ENCODE measurements at places on chromosomes 4 and X.

GRCh38 chr4:181674315-181674875 is 568.8 kb upstream of the TENM3 start:
- no peak for DNase-seq

DNA sequence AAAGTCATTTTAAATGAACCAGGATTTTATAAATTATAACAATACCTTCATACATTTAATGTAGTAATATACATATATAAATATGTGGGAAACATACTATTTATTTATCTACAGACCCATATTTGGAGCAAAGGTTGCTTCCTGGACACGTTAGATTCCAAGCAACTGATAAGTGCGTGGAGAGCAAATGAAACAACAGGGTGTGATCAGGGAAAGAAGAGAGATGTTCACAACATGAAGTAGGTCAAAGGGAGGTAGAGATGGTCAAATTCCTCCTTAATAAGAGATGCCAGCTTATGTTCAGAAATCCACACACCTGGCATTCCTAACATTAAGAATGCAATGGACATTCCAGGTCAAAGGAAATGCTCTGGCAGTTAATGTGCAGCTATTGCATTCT is 53.1 kb upstream of the HPGD start:
- no peak for DNase-seq

DNA sequence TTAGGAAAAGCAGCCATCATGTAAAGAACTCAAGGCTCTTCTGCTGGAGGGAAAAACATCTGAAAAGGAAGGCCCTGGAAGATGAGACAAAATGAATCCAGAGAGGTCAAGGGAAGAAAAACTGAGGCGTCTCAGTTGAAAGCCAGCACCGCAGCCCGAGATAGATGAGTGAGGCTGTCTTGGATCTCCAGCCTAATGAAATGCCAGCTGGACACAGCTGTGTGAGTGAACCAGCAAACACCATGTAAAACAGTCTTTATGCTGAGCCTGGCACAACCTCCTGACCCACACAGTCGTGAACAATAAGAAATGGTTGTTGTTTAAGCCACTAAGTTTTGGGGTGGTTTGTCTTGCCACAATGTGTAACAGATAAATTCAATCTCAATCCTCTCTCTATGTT is 48.6 kb upstream of the RASL11B start:
- DNase-seq: no peak

DNA sequence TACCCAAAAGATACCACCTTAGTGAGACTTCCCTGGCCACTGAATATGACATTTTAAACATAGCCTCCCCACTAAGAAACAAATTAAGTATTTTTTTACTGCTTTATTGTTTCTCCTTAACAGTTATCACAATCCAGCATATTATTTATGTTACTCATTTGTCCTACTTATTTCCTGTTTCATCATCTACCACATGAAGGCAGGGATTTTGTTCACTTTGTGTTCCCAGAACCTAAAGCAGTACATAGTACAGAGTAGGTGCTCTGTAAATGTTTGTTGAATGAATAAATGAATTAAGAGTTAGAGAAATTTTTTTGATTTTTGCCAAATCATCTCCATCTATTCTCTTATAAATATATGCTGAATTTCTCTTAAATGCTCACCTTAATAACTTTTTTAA is 318.4 kb upstream of the GIMD1 start:
- DNase-seq: no peak

- no peak for DNase-seq
These were observed 137.5 kb downstream of the PALLD start for GRCh38 chr4:168634276-168634802.

GRCh38 chr4:67125636-67126514 is 419.4 kb downstream of the CENPC start:
- no peak for DNase-seq

DNA sequence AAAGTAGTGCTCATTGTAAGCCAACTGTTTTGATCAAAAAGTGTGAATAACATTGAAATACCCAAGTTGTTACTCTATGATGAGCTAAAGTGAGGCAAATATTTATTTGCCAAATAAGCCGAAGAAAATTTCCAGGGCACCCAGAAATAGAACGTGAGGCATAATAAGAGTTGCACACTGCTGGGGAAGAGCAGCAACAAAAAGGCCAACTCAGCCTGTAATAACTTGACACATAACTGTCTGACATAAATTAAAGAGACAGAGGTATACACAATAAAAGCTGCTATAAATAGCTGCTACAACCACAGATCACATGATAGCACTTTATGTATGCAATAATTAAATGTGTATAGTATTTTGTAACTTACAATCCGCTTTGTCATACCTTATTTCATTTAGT is 2.0 kb upstream of the ABCB7 start:
- no peak for DNase-seq

DNA sequence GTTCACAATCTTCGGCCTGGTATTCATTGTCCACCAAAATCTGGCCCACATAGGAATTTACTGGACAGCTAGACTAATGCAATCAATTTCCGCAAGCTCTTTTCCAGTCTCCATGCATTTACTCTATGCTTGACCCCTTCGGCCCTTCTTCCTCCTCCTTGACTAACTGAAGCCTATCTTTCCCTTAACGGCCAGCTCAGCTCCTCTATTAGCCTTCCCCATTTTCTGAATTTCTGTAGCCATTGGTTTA is 1.2 kb upstream of the PHKA2 start:
- DNase-seq: no peak

DNA sequence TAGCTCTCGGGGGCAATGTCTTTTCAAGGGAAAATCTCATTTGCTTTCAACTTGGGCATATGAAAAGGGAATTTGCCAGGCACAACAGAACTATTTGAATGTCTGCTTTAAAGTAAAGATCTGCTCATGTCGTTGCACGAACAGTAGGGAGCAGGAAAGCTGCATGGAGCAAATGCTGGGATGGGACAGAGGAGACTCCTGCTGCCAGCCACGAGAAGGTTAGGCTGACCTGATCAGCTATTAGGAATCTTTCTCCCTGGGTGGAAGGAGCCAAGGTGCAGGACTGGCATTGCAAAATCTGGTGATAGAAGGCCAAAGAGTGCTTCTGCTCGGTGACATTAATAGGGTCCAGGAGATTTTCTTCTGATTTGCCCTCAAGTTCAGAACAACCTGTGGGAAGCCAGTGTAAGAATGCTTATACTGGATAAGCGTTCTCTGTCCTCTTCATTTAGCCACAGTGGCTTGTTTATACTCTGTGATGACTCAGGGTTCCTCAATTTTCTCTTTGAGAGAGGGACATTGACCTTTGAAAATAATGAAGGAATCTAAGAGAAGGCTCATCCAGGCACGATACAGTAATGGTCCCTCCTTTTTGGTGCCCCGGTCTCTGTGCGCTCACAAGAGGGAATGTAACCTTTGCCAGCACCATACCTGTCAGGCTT is 22.9 kb downstream of the FHL1 start:
- no peak for DNase-seq

DNA sequence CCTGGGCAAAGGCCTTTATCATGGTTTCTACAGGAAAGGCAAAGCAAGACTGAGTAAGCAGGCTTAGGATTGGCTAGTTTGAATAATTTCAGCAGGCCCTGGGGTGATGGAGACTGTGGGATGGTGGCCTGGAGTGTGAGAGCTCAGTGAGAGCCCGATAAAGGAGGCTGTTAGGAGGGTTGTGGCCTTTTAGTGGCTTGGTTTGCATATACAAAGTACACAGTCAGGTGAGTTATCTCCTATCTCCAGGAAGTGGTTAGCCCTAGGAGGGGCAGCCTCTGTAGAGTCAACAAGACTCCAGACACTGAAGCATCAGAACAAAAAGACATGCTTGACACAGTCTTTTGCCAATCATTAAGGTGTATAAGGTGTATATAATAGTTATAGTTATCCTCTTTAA is 157.2 kb downstream of the CFAP299 start:
- DNase-seq: no peak

DNA sequence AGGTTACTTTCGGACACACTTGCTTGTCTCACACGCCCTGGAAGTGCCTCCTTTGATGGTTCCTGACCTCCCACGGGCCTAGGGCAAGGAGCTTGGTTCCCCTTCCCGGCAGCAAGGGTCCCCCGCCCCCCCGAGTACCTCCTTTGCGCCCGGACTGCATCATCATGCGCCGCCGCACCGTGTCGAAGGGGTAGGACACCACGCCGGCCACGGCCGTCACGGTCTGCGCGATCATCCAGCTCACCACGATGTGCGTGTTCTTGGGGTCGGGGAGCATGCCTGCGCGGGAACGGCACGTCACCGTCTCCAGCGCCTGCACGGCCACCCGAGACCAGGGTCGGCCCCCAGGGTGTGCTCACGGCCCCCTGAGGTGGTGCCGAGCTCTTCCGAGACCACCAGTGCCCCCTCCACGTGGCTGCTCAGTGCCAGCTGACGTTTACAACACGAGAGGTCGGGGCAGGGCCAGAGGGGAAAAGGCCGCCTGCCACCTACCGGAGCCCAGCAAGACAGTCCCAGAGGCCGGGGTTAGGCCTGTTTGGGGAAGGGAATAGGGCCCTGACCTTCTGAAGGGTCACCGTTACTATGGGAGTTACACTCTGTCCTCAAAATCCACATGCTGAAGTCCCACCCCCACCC is 4.7 kb downstream of the SLC25A6 start:
- DNase-seq: peak; percentile 10

GRCh38 chrX:42577936-42578470 is 200.0 kb downstream of the PPP1R2C start:
- no peak for DNase-seq

DNA sequence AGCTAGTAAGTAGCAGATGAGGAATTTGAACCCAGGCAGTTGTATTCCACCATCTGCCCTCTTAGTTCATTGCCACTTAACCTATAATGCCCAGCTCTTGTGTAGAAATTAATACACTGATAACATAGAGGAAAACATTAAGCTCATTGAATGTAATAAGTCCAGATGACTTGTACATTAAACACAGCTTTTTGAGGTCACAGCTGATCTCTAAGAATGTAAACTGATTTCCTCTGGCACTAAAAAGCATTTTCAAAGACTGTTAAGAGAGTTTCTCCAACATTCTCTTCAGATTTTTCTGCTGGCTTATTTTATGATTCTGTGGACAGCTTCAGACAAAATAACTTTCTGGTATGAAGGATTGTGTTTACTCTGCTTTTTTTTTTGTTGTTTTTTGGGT is 42.7 kb downstream of the HPRT1 start:
- DNase-seq: no peak

DNA sequence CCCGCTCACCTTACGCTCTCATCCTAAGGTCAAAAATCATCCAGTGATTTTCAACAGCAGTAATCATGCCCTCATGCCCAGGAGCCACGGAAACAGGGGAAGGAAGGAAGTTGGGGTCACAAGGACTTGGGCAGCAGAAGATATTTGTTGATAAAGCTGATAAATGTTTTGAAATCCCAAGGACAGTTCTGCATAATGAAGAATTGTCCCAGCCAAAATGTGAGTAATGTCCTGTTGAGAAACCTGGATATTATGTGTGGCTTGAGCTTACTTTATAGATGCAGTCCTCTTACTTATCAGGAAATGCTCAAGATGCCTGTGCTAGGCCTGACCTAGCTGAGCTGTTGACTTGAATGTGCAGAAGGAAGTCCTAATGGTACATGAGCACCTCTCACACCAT is 263.0 kb upstream of the ZFP42 start:
- no peak for DNase-seq

DNA sequence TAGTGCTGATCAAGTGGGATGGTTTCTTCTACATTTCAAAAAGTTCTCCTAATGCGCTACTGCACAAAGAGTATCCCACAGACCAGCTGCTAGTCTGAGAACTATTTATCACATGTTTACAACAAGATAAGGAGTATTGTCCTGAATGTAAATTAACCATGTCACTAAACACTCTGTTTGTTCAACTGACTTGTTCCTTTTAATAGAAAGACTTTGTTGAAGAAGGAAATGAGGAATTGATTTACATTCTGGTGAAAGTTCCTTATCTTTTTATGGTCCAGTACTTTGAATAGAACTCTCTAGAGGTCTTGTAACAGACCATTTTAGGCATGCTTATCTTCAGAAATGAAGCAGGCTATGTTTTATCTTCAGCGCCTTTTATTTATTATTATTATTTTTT is 67.3 kb upstream of the IL13RA1 start:
- no peak for DNase-seq

GRCh38 chrX:40298069-40298468 is 200.3 kb upstream of the BCOR start:
- DNase-seq: no peak

DNA sequence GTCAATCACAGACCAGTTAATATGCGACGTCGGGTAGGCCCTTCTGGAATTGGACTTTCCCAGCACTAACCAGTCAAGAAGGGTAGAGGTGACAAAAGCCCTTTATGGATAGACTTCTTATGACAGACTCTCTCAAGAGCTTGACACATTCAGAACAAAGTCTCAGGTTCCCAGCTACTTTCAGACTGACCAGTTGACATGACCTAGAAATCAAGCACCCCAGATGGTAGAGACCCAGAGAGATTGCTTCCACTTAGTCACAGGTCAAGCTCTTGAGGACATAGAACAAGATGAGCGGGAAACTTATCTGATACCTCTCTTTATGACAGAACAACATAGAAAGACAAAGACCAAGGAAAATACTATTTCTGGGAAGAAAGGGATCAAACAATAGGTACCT is 21.4 kb upstream of the HERC6 start:
- DNase-seq: no peak

DNA sequence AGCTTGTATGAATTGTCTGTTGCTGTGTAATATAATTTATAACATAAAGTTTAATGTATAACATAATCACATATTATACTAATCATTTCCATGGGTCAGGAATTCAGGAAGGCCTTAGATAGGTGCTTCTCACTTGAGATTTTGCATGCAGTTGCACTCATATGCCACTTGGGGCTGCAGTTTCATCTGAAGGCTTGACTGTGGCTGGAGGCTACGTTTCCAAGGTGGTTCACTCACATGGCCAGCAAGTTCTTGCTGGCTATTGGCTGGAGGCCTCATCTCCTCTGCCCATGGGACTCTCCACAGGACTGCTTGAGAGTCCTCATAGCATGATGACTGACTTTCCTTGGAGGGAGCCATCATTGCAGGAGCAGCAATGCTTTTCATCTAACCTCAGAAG is 53.4 kb upstream of the STX18 start:
- DNase-seq: no peak

DNA sequence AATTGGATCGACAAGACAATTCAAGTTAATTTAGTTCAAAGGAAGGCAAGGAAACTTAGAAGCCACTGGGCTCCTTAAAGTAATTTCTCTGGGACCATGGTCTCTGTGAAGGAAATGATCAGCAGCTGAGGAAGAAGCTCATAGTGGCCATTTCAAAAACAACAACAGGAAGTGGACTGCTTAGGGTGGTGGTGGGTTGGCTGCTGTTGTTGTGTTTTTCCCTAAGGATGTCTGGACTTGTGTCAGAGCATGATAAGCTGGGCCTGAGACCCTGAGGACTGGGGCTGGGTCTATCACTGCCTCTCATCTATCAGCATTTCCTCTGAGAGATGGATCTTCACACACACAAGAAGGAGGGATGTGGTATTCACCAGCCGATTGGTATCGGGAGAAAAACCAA is 18.3 kb downstream of the KDR start:
- no peak for DNase-seq

DNA sequence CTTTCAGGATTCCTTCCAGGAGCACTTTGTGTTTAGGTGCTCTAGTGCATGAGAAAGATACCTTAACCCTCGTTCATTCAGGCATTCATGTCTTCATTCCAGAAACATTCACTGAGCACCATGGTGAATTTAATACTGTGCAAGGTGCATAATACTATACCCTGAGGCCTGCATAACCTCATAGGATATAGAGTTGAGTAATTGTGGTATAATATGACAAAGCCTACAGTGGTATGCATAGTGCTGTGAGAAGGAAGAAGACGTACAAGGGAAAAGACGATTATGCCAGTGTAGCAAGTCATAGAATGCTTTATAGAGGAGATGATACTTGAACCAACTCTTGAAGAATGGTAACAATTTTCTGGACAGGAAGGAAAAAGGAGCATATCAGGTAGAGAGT is 34.3 kb downstream of the MTM1 start:
- DNase-seq: no peak

Data from glutamatergic neuron (in vitro differentiated cells).